Activated T-cell treated with anti-CD3 and anti-CD28 coated beads for 48 hours (primary cell): ENCODE measurements at places on chromosomes 2 and 18.

DNA sequence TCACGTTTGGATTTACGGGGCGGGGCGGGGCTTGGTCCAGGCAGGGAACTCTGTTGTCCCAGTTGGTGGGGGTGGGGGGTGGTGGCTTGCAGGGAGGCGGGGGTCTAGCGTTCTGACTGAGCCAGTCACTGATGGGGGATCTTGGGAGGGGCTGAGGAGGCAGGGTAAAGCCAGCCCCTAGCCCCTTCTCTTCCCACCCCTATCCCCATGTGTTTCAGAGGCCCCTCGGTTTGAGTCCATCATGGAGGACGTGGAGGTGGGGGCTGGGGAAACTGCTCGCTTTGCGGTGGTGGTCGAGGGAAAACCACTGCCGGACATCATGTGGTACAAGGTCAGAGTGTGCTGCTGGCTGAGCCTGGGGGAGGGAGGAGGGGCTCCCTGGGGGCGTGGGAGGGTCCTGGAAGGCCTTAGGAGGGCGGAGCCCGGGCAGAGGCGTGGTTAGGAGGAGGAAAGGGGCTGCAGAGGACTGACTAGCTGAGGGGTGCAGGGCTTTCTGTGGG, 22.0 kb upstream of the GMPPA start:
- no peak for DNase-seq

- DNase-seq = no peak
Observed at GRCh38 chr2:203625701-203626100, 80.7 kb upstream of the CD28 start.

GRCh38 chr2:195470622-195471021, 186.4 kb upstream of the SLC39A10 start:
- no peak for DNase-seq

DNA sequence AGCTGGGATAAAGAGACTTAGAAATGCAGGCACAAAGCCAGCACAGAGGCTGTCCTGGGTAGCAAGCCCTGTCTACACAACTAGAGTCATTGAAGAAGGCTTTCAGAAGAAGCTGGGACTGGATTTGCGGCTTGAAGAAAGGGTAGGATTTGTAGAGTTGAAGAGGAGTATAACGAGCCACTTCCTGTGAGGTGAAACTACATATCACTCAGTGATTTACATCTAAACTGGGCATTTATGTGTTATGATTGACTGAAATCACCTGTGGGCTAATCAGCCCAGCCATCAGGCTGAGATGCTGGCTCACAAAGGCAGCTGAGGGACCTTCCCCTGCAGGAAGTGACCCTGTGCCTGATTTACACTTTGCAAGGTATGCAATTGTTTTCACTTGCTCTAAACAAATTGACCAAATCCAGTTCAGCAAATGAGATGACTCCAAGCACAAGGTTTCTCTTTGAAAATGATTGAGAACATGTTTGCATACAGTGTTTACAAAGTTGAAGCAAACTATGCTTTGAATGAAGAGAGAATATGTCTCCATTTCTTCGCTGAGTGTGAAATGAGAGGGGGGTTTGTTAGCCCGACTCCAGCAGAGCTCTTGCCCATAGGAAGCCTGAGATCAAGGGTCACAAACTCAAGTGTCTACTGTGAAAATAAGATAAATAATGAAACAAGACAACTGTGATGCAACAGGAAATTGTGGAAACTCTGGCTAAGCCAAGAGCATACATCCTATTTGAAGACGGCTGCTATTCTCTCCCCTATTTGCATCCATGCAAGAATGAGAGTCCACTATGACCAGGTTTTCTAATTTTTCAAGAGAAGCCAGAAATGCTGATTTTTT, 69.3 kb upstream of the HK2 start:
- DNase-seq = no peak

- DNase-seq = no peak
Observed at GRCh38 chr2:62186156-62186905, 9.6 kb upstream of the B3GNT2 start.

DNA sequence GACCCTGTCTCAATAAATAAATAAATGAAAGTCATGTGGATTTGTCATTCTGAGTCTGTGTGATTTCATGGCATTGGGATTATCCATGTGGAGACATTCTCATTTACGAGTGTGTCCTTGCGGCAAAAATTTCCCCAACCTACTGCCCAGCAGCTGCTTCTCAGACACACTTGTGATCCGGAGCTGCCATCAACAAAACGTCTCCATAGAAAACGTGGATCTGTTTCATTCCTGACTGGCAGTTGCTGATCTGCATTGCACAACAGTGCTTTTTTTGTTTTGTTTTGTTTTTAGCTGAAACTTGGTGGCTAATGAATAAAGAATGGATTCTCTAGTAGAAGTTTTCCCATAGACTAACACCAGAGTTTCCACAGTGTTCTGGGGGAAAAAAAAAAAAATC, 74.7 kb downstream of the TGIF1 start:
- no peak for DNase-seq

- DNase-seq = no peak
Observed at GRCh38 chr2:219560893-219561178, 10.5 kb downstream of the OBSL1 start.

DNA sequence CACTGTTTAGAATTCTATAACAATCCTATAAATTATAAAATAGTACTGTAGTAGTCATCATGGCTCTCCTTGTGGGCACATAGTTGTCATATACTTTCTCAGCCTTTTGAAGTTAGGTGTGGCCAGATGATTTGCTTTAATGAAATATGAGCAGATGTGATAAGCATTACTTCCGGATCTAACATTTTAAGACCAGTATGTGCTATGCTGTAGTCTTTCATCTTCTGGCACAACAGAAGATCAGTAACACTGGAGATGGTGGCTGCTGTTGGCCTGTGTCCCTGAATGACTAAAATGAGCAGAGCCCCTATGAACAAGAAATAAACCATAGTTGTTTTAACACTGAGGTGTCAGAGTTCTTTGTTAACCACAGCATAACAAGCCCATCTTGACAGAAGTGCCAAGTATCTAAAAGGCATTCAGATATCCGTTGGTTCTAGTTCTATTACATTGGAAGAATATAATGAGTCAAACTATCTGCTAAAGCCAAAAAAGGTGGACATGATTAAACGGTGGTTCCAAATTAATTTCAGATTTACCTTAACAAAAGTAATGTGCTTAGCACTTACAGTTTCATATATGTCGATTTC, 6.3 kb downstream of the MEX3C start:
- no peak for DNase-seq

DNA sequence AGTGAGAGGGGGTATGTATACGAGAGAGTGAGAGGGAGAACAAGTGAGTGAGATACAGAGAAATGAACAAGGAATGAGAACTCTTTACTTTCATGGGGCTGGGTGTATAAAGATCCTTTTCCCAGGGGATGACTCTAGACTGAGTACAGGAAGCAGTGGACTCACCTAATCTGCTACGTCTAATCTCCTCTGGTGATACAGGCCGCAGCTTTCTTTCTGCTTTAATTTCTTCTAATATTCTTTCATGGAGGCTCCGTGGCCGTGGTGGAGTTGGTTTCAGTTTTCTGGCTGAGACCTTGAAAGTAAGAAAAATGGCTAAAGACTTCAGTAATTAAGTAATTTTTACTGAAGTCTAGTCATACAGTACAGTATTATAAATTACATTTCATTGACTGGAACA, 85.2 kb downstream of the PRELID3A start:
- no peak for DNase-seq

DNA sequence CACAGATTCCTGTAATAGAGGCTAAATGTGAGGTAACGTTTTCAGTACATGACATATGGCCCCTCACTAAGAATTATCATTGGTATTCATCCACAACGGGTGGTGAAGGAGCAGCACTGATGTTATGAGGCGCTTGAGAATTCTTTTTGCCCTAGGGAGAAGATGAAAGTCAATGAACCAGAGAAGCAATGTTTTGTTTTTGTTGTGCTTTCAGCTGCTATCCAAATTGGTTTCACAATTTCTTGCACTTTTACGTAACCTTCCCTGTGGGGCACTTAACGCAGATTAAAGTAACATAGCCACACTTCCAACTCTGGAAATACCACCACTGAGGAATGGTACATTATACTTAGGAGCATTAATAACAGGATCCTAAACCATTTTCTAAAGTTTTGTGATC, 13.3 kb upstream of the CCDC85A start:
- no peak for DNase-seq
